ENCODE measurements at places on chromosomes 1 and 21. TPM values are rescaled to one million over a fixed set of nuclear protein-coding genes. Genes with fewer than 3 reads are reported as not detected.
A peak's percentile ranks its signal among the peaks of the same experiment; 100 is the strongest.

Gene GJA8
- not detected for total RNA-seq

Gene FCRLA
- total RNA-seq, result not detected

GRCh38 chr1:117610036-117610435, 4.2 kb downstream of the TENT5C start:
- no peak for DNase-seq

Gene OR2T29
- not detected for total RNA-seq

- no peak for DNase-seq
Measured at GRCh38 chr1:19054216-19054615, 97.7 kb upstream of the IFFO2 start.

DNA sequence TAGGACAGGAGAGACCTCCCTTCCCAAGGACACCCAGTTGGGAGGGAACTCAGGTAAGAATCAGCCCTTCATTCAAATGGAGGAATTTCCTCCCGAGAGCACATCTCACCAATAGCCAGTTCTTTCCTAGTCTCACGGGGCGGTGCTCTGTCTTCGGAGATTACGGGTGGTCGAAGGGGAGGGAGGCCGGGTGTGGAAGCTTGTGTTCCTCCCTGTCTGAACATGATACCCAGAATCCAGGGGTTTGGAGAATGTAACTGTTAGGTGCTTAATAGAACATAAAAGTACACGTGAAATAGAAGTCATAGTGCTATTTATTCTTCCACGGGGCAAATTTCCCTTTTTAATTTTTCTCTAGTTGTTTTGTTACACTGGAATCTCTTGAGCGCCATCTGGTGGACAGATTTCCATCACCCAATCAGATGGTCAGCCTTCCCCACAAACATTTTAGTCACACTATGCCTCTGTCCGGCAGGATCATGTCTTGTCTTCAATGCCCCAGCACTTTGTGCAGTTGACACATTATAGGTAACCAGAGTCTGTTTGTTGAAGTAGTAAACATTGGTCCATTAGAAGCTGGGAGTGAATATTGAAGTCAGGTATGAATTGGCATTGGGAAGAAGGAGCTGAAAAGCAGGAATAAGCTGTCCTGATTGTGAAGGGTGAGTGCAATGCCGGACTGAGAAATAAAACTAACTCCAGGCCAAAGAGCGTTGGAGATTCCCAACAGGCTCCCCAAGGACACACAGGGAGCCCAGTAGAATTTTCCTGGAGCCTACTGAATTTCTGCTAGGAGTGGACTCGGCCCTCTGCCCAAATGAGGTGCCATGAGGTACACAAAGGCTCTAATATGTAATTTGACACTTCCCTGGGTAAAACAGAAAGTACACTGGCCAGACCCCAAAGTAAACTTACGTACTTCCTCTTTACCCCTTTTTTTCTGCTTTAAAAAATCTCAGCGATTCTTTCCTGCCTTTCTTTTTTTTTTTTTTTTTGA, 27.6 kb upstream of the ZNF697 start:
- DNase-seq, result peak; percentile 78

Gene LCE2C
- not detected for total RNA-seq

GRCh38 chr1:119188926-119189325, 48.5 kb upstream of the WARS2 start:
- DNase-seq, result no peak

DNA sequence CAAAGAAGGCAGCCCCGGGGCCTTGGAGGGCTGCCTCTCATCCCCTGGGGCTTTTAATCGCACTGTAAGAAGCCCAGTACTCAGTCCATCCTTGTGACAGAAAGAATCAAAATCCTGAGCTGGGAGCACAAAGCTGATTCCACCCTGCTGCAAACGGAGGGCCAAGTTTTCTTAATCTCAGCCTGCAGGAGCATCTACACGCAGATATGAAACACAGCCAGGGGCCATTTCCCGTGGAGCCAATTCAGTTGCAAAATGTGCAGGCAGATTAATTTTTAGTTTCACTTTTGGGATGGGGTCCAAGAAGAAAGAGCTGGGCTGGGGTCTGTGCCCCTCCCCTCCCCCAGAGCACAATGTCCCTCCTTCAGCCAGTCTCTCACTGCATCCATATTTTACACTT, 4.4 kb downstream of the LYPD8 start:
- DNase-seq, result no peak

Gene OR2T2
- total RNA-seq, result not detected

Gene NCF2
- total RNA-seq, result 0.67 TPM

GRCh38 chr1:13754510-13755103, 54.6 kb downstream of the PRDM2 start:
- no peak for DNase-seq

- DNase-seq, result no peak
Measured at GRCh38 chr1:24970926-24971875, 41.1 kb upstream of the RUNX3 start.

DNA sequence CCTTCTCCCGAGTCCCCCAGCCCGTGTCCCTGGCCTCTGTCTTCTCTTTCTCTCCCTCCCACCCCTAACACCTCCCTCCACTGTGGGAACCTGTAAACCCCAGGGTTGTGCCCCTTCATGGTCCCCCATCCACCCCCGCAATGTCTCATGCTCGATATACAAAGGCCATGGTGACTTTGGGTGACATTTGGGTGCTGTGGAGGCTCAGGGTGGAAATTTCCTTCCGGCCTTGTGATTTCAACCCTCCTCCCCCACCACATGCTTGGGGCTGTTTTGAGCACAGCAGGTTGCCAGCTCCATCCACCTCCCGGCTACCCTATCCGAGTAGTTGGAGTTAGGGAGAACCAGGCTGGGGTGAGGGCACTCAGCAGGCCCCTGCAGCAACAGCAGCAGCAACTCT, 25.7 kb upstream of the VPS13D start:
- no peak for DNase-seq

DNA sequence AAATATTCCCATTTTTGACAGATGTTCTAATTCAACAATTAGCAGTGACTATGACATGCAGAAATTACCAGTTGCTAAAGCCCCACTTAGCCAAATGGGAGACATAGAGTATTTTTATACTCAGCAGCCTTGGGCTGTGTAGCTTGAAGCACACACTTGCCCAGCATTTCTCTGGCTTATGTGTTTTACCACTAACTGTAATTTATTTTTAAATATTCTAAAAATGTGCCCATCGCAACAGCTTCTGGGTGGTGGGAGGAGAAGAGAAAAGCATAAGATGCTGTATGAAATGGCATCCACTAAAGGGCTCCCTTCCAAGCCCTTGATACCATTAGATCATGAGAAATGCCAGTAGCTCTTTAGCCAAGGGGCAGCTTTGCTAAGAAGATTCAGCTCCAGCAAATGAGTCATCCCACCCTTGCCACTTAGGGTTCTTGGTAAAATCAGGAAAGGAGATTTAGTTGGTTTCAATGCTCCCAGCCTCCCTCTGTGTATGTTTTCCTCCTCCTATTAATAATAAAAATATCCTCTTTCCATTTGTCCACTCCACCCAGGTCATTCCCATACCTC, 462.7 kb upstream of the DEPDC1 start:
- DNase-seq, result no peak

GRCh38 chr1:35029761-35030160, 2.0 kb downstream of the ZMYM6 start:
- DNase-seq, result no peak

DNA sequence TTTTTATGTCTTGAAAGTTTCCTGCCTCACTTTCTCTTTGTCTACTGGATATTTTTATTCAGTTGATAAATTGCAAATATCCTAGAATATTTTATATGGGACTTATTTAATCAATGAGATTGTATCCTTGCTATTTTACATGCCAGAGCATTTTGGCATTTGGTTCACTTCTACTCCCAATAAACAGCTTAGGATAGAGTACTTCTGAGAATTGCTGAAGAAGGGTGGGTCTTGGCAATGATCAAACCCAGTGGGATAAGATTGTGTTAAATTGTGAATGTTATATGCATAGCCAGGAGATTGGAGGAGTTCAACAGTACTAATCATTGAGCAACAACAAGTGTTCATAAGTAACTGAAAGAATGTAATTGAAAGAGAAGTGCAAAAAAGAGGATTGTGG, 60.1 kb downstream of the SDCCAG8 start:
- no peak for DNase-seq

DNA sequence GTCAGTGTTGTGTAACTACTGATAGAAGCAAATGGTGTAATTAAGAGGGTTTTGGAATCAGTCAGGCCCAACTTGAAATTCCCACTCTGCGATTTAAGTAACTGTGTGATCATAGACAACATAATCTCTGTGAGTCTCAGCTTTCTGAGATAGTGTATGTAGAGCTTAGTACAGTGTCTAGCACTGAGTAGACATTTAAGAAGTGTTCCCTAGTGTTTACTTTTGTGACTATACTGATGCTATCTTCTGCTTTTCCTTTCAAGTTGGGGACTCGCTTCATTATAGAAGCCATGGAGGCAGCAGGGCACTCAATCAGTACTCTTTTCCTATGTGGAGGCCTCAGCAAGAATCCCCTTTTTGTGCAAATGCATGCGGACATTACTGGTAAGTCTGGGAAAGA, 147.7 kb upstream of the HOOK1 start:
- no peak for DNase-seq

DNA sequence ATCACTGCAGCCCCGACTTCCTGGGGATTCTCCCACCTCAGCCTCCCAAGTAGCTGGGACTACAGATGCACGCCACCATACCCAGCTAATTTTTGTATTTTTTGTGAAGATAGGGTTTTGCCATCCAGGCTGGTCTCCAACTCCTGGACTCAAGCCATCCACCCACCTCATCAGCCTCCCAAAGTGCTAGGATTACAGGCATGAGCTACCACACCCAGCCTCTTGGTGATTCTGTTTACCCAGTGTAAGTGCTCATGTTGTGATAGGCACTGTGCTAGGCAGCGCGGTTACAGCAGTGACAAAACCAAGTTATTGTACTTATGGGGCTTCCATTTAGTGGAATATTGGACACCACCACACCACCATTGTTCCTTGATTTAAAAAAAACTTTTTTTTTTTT, 9.7 kb upstream of the STX12 start:
- no peak for DNase-seq

GRCh38 chr1:39631361-39632322, 7.8 kb downstream of the HEYL start:
- no peak for DNase-seq

DNA sequence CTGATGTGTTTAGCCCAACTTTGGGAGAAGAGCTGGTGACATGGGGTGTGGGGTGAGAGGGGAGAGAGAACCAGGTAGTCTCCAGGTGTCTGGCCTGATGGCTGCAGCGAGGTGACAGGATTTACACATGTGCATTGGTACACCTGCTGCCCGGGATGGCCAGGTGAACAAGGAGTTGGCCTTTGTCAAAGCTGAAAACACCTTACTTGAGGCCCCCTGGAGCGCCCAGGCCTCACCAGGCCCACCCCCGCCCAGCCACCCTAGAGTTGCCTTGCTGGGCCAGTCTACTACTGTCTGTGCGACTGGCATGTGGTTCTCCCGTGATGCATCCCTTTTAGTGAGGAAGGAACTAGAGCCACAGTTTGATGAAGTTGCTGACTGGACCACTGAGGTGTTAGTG, 90.5 kb downstream of the ADARB1 start:
- DNase-seq, result no peak

DNA sequence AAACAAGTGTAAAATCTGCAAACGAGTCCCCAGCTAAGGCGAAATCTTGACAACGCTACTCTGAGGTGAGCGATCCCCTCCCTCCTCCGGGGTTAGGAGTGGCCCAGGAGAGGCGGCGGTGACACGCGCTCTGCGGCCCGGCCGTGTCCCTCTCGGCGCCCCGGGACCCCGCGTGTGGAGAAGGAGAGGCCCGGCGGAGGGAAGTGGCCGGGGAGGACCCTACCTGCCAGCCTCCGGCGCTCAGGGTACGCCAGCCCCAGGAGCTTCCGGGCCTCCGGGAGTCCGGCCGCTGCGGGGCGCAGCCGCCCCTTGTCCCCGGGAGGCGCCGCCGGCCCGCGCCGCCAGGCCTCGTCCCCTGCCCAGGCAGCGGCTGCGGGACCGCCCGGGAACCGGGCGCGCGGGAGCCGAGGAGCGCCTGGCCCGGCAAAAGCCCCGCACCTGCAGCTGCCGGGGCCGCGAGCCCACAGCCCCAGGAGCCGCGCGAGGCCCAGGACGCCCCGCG, 543 bp downstream of the ABCB10 start:
- peak; percentile 40 for DNase-seq

DNA sequence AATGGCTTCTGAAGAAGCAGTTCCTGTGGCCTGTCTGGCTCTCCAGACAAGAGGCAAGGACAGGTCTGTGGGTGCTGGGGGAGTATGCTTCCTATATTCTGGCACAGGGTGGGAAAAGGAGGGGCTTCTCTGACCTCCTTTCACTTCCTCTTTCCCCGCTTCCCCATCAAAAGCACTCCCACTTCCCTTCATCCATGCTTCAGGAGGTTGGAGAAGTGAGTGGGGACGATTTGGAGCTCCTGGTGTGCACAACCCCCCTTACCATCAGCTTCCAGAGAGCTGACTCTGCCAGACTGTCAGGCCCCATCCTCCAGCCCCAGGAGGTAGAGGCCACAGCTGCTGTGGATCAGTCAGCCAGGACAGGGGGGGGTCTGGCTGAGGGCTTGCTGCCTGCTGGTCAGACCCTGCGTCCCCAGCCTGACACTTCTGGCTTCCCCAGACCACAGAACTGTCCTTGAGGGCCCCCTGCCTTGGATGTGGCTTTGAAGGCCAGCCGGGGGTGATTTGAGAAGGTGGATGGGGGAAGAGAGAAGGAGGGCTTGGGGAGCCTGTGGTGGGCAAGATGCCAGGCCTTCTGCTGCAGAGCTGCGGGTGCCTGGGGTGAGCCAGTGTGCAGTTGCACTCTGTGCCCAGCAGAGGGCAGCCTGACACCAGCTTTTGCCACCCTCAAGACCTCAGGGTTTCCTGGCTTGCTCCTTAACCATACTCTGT, 21.5 kb upstream of the TMEM222 start:
- peak; percentile 85 for DNase-seq

Gene FAM167B
- 1.4 TPM for total RNA-seq

Gene DENND1B
- 7.5 TPM for total RNA-seq

Gene FMO3
- total RNA-seq, result not detected

GRCh38 chr1:60672449-60672848, 409.9 kb upstream of the NFIA start:
- no peak for DNase-seq

DNA sequence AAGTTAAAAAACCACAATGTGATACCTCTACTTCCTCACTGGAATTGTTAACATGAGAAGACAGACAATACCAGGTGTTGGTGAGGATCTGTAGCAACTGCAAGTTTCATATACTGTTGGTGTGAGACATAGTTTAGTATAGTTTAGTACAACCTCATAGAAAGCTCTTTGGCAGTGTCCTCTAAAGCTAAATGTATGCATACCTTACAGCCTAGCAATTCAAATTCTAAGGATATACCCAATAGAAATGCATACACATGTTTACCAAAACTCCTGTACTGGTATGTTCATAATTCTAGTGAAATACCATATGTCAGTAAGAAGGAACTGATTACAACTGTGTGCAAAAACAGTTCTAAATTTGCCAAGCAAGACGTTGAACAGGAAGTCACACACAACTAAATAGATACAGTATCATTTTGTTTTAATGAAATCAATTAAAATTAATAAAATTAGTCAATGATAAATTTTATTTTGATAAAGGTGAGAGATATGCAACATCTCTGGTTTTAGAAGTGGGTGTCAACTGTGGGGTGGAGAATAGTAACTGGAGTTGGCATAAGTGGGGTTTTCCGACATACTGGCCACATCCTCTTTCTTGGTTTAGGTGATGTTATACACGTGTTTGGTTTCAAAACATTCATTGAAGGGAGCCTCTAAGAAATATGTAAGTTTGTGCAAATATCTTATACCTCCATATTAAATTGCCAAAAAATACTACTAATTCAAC, 450.7 kb downstream of the PTPRC start:
- DNase-seq, result no peak

GRCh38 chr1:218718206-218718605, 373.1 kb downstream of the TGFB2 start:
- no peak for DNase-seq

Gene IFI44L
- 0.59 TPM for total RNA-seq
